Central memory CD8-positive, alpha-beta T cell (primary cell): ENCODE measurements at places on chromosomes 2 and 18.

GRCh38 chr2:29123617-29124349 is 8.6 kb downstream of the CLIP4 start:
- no peak for DNase-seq

DNA sequence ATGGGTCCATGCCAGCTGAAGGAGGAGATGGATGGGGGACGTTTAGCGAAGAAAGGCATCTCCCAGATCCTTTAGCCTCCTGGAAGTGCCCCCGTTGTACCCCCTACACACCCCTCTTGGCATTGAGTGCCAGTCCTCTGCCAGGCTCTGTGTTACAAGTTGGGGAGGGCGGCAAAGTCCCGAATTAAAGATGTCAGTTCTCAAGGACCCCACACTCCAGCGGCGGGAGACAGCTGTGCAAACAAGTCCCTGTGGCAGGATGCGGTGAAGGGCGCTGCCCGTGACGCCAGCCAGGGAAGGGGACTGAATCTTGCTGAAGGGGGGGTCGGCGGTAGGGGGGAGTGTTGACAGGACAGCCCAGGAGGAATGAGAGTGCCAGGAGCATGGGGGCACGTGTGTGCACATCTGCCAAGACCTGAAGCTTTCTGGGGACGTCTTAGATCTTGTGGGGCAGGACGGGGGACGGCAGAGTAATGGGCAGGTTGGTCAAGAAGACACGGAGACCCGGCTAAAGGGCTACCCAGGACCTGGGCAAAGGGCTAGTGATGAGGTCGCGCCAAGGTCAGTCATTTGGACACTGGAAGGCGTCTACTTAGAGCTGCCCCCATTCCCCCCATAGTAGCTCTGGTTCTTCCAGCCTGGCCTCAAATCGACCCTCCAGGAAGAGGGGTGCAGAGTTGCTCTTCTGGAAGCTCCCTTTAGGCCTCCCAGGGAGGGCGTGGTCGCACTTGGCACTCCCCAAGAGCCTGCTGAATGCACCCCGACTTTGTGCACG is 2.8 kb upstream of the CTDSP1 start:
- DNase-seq, result peak; percentile 55

GRCh38 chr2:217142649-217143266 is 282.9 kb upstream of the TNP1 start:
- DNase-seq, result no peak

GRCh38 chr2:113795405-113795920 is 39.0 kb upstream of the SLC35F5 start:
- no peak for DNase-seq

GRCh38 chr2:221200184-221200839 is 371.8 kb downstream of the EPHA4 start:
- DNase-seq, result no peak

DNA sequence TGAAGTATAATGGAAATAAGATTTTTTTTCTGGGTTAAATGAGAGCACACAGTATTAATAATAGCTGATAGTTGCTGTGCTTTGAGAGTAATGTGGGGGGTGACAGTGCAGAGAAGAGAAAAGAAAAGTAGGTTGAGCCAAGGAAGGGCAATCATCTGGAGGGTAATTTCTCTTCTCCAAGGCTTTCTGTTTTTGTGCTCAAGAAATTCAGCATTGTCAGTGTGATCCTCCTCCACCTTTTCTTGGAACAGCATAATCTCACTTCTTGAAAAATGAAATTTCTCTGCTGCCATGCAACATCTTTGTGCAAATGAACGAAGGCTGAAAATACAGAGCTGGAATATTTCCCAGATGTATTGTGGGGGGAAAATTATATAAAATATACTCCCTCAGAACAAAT is 673.1 kb downstream of the LRRTM4 start:
- DNase-seq, result no peak

DNA sequence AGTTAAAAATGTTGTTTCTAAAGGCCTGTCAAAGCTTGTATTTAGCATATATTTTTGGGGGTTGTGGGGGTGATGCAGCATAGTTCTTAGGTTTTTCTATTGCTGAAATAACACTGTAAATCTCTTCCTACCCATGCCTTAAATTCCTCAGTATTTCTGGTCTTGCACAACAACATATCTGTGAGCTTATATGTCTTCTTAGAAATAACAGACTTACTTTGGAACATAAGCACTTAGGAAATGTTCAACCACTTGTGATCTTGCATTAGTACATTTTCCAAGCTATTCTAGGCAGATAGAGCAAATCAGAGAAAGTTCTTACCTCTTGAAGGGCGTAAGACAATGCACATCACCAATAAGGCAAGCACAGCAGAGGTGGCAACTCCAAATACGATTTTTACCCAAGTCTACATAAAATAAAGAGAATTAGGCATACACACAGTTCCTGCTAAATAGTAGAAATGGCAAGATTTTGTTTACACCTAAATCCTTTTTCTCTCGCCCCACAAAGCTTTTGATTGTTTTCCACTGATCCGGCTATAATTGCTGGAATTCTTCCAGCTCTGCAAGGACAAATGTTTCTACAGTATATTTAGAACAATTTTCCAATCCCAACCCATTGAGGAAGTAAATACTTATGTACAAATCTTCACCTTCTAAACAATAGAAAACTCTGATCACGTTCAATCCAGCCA is 512 bp downstream of the FAP start:
- DNase-seq, result no peak

DNA sequence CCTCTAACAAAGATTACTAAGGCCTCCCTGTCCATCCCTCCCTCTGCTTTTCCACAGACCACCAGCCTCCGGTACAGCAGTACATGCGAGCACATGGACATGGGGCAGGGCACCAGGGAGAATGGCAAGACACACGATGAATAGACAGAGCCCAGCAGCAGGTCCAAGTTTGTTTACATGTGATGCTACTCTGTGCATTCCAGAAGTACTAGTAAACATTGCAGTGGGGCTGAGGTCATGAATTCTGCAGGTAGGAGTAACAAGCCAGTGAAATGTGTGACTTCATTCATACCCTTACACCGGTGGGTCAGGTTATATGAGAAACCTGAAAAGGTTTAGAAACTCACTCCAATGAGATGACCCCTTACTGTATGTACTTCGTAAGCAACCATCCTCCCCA is 205.7 kb downstream of the BCL11A start:
- no peak for DNase-seq

GRCh38 chr2:132974467-132975095 is 304.6 kb upstream of the LYPD1 start:
- no peak for DNase-seq

GRCh38 chr2:102334486-102334885 is 21.1 kb upstream of the IL18R1 start:
- DNase-seq, result no peak

- DNase-seq, result no peak
These were observed 16.5 kb downstream of the GPC1 start for GRCh38 chr2:240451791-240452461.

DNA sequence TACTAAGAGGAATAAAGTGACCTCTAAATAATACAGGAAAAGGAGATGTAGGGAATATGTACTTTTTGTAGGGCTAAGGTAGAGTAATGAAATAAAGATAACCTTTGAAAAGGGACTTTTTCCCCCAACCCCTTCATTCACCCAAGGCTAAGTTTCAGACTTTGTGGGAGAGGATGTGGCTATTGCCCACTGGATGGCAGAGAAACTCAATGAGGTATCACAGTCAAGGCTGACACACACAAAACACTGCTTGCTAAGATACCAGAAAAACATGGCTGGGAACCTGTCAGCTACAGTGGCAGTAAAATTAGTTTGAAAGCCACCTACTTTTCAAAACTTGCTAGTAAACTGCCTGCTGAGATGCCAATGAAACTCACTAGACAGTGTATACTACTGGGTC is 158.8 kb upstream of the WDSUB1 start:
- DNase-seq, result no peak

DNA sequence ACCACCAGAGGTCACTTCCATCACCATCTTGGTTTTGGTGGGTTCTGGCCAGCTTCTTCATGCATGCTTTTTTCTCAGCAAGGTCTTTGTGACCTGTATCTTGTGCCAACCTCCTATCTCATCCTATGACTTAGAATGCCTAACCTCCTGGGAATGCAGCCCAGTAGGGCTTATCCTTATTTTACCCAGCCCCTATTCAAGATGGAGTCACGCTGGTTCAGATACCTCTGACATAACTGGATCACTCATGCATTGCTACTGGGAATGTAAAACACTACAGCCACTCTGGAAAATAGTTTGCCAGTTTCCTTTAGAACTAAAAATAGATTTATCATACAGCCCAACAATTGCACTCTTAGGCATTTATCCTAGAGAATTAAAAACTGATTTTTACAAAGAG is 219.2 kb downstream of the IRS1 start:
- DNase-seq, result no peak

DNA sequence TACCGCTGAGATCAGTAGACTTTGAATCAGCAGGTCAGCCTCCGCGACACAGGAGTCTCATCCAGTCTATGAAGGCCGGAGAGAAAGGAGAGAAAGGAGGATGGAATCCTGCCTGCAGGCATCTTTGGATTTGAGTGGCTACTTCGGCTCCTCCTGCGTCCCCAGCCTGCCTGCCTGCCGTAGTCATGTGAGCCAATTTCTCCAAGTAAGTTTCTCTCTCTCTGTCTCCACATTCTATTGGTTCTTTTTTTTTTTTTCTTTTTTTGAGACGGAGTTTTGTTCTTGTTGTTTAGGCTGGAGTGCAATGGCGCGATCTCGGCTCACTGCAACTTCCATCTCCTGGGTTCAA is 16.7 kb downstream of the PDCD1 start:
- no peak for DNase-seq

GRCh38 chr18:79529296-79529695 is 133.6 kb downstream of the NFATC1 start:
- no peak for DNase-seq

GRCh38 chr2:97781981-97782380 is 68.6 kb downstream of the ZAP70 start:
- DNase-seq, result no peak

GRCh38 chr2:67389286-67389685 is 7.8 kb upstream of the ETAA1 start:
- no peak for DNase-seq

GRCh38 chr2:70340761-70341476 is 39.1 kb upstream of the FAM136A start:
- DNase-seq, result no peak
